ENCODE measurements at places on chromosomes 7 and 10. TPM values are rescaled to one million over a fixed set of nuclear protein-coding genes. Genes with fewer than 3 reads are reported as not detected.

DNA sequence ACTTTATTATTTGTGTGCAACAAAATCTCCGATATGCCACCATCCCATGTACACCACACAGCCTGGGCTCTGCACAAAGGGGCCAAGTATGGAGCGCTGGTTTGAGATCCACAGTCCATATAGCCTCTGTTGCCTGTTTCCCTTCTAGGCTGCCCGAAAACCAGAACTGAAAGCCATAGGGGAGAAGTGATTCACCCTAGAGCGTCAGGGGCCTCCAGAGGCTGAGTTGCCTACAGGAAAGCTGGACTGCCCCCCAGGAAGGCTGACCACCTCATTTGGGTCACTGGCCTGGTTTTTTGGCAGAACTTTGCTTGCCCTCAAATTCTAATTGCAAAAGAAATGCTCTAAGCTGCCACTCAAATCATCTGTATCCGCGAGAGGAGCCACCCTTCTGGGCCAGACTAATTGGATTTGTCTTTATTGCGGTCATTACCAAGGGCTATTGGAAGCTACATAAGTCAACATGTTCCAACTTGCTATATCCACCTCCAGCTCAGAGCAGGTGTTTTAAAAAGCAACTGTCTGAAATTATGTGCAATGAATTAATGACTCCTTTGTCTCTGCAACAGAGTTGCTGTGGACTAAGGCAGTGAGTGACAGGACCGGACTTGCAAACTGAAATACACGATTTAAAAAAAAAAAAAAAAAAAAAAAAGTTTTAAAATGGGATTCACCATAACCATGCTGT lies 28.3 kb upstream of the FRMD4A start:
- no peak for DNase-seq

DNA sequence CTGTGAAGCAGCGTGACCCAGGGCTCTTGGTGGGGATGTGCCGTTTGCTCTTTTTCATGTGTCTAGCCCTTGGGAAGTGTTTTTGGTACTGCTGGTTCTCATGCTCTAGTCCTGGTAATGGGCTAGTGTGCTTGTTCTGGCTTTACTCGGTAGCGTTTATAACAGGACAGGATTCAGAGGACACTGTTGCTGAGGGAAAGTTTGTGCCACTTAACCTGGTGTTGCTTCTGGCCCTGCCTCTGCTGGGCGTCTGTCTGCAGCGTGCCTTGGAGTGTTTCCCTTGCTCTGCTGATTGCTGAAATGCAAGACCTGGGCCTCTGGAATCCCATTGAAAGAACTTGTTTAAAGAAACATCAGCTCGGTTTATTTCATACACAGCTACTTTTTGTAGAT lies 35.0 kb downstream of the INPP5A start:
- DNase-seq = peak; percentile 32

GRCh38 chr10:75013522-75013921 lies 97.9 kb upstream of the SAMD8 start:
- no peak for DNase-seq

- no peak for DNase-seq
Observed at GRCh38 chr7:151400626-151401315, 9.1 kb downstream of the WDR86 start.

ABCA13 gene
- 0.29 TPM for total RNA-seq

- DNase-seq = no peak
Observed at GRCh38 chr7:22255834-22256233, 101.1 kb downstream of the RAPGEF5 start.

- DNase-seq = no peak
Observed at GRCh38 chr10:12741360-12741804, 260.1 kb downstream of the CCDC3 start.

- DNase-seq = peak; percentile 58
Observed at GRCh38 chr7:105934572-105935185, 28.4 kb upstream of the CDHR3 start.

TMEM236 gene
- total RNA-seq = 0.04 TPM

DNA sequence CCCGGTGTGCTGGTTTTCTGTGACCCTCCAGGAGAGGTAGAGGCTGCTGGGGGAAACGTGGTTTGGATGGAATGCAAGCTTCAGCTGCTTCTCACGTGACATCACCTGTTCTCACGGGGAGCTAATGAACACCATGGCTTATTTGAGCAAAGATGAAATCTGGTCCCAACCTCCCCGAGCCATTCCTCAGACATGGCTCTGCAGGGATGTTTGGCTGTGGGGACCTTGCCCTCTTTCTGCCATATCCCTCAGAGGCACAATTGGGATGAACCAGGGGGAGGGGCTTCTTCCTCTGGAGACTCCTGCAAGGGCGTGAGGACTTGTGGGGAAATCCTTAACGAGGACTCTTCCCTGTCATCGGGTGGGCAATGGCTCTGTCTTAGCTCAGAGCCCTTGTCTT lies 236.8 kb downstream of the TCERG1L start:
- no peak for DNase-seq

- no peak for DNase-seq
Observed at GRCh38 chr10:30902621-30903396, 128.9 kb downstream of the ZNF438 start.

- no peak for DNase-seq
Observed at GRCh38 chr10:36351159-36351558, 709.1 kb upstream of the FZD8 start.

GRCh38 chr10:132827423-132827789 lies 41.5 kb upstream of the NKX6-2 start:
- no peak for DNase-seq

DNA sequence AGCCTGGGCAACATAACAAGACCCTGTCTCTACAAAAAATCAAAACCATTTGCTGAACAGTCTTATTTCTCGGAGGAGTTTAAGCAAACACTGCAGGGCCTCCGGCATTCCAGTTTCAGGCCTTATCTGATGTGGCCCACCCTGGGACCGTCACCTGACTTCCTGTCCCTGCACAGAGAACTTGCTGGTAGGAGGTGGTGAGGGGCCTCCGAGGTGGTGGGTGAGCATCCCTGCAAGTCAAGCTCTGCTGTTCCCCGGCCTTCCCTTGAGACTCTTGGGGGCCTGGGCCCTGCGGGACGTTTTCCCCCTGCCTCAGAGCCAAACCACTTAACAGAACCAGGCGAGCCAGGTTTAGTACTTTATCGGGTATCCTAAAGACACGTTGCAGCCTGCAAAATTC lies 44.5 kb upstream of the AP5Z1 start:
- DNase-seq = no peak

GRCh38 chr7:151869968-151870918 lies 6.7 kb downstream of the PRKAG2 start:
- peak; percentile 51 for DNase-seq

- no peak for DNase-seq
Observed at GRCh38 chr7:109549471-109550193, 980.0 kb downstream of the DNAJB9 start.

DNA sequence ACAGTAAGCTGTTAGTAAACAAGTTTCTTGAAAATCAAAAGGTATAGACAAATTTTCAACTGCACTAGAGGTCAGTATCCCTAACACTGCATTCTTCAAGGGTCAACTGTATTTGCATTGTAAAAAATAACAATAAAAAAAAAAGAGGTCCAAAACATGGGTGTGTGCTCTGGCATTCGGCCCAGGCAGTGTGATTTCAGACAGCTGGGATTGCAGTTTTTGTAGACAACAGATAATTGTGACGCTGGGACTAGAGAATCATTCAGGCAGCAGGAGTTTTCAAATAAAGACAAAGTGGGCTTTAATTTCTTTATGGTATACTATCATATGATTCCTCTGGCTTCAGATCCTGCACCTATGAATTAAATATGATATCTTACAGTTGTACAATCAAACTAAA lies 543.2 kb upstream of the SEMA3D start:
- DNase-seq = no peak

OLAH gene
- total RNA-seq = not detected

TWIST1 gene
- total RNA-seq = 29.1 TPM
